GOT3 (cell line): ENCODE measurements at places on chromosomes 3 and 15.

GRCh38 chr3:72768936-72769335 is 79.3 kb downstream of the SHQ1 start:
- no peak for DNase-seq

DNA sequence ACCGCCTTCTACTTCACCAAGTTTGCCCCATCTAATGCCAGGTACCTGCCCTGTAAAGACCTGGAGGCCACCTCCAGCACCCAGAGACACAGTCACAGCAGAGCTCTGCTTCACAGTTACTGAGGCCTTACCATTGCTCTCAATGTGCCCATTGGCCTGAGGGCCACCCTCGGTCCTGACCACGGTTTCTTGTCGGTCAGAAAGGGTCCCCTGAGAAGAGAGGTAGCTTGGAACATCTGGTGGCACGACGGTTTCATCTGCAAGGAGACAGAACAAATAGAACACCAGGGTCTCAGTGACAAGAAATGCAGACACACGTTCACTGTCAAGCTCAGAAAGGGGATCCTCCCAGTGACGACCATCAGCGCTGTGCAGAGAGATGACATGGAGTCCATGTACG is 118.7 kb downstream of the LRIG1 start:
- DNase-seq: no peak

- DNase-seq: no peak
Measured at GRCh38 chr3:44031387-44032380, 210.0 kb upstream of the TOPAZ1 start.

DNA sequence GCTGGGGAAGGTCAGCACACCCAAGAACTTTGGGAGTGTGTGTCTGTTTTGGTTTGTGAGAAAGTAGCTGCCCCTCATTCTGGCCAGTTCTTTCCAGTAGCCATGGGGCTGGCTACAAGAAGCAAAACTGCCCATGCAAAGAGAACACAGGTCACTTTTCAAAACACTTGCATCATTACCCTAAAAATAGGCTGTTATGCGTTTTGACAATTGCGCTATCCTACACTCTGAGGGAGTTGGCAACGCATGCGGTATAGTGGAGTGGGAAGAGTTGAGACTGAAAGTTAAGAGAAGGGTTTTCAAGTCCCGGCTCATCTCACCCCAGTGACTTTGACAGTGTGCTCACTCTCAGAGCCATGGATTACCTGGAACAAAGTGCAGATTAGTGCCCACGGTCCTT is 41.8 kb upstream of the MYZAP start:
- no peak for DNase-seq

GRCh38 chr3:13839253-13839652 is 40.6 kb downstream of the WNT7A start:
- DNase-seq: no peak

DNA sequence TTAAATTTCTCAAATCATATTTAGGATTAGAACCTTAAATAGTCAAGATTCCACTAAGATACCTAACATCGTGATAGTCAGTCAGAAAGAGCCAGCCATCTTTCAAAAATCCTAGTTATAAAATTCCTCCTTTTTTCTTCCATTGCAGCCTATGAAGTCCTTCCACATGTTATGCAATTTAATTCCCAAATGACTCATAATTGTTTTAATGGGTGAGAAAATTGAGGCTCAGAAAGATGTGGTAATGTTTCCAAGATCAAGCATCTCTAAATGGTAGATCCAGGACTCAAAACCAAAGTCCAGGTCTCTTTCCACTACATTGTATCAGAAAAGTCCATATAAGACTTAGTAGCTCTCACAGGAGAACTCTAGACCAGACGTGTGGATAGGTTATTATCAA is 9.5 kb downstream of the CFAP44 start:
- no peak for DNase-seq

DNA sequence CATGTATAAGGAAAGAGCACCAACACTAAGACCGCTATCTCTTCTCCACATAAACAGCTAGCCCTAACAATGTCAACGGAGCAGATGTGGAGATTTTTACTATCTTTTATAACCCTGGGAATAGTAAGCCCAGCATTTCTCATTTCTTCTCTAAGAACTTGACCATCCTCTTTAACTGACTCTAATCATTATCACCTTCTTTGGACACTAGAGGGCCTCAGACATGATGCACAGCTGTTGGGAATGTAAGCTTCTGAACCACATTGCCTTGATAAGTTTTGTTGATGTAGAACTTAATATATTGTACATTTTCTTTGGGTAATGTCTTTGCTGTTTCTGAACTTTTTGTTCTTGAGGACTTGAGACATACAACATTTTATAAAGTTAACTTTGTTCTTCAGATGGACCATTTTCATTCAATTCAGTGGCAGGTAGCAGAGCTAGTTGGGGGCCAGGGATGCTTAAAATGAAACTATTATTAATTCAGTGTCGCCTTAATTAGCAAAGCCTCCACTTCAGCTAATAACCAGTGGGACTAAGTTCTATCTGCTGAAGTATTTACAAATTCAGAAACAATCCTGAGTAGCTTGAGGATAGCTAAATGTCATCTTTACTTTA is 9.6 kb upstream of the TAGLN3 start:
- DNase-seq: no peak

- no peak for DNase-seq
Measured at GRCh38 chr15:39139431-39140059, 441.3 kb upstream of the THBS1 start.

DNA sequence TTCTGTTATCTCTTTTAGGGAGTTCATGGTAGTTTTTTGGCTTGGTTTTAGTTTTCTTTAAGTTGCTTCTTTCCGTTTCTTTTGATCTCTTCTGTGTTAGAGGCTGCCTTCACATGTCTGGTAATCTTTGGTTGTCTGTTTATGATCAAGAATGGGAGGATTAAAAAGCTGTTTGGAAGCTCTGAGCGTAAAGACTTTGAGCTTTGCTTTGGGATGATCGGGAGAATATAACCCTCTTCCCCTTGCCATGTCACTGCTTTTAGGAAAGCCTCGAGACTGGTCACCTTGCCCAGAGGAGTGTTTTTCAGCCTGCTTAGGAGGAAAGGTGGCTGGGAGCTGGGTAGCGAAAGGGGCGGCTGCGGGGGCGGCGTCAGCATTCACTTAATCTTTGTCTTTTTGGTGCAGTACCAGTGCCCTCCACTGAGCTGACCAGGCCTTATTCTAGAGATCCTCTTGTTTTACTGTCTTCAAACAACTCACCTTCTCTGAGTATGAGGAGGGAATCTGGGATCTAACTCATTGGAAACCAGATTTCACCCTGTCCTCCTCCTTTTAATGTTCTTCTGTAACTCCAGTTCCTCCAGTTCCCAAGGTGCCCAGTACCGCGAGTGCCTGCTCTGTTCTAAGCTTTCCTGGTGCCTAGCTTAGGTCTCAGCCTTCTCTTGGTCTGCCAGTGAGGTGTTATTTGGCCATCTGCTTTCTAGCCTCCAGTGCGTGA is 15.5 kb downstream of the TATDN2 start:
- DNase-seq: no peak

- no peak for DNase-seq
Measured at GRCh38 chr3:96814651-96815567, 515 bp downstream of the EPHA6 start.

GRCh38 chr3:109930582-109930981 is 593.2 kb upstream of the DPPA4 start:
- no peak for DNase-seq

DNA sequence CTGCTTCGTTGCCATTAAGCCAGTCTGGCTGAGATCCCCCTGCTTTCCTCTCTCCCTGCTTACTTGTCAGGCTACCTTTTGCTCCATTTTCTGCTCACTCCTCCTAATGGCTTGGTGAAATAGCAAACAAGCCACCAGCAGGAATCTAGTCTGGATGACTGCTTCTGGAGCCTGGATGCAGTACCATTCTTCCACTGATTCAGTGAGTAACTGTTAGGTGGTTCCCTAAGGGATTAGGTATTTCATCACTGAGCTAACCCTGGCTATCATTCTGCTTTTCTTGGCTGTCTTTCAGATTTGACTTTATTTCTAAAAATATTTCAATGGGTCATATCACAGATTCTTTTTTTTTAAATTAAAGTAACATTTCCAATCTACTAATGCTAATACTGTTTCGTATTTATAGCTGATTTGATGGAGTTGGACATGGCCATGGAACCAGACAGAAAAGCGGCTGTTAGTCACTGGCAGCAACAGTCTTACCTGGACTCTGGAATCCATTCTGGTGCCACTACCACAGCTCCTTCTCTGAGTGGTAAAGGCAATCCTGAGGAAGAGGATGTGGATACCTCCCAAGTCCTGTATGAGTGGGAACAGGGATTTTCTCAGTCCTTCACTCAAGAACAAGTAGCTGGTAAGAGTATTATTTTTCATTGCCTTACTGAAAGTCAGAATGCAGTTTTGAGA is 25.0 kb downstream of the CTNNB1 start:
- DNase-seq: peak; percentile 15

DNA sequence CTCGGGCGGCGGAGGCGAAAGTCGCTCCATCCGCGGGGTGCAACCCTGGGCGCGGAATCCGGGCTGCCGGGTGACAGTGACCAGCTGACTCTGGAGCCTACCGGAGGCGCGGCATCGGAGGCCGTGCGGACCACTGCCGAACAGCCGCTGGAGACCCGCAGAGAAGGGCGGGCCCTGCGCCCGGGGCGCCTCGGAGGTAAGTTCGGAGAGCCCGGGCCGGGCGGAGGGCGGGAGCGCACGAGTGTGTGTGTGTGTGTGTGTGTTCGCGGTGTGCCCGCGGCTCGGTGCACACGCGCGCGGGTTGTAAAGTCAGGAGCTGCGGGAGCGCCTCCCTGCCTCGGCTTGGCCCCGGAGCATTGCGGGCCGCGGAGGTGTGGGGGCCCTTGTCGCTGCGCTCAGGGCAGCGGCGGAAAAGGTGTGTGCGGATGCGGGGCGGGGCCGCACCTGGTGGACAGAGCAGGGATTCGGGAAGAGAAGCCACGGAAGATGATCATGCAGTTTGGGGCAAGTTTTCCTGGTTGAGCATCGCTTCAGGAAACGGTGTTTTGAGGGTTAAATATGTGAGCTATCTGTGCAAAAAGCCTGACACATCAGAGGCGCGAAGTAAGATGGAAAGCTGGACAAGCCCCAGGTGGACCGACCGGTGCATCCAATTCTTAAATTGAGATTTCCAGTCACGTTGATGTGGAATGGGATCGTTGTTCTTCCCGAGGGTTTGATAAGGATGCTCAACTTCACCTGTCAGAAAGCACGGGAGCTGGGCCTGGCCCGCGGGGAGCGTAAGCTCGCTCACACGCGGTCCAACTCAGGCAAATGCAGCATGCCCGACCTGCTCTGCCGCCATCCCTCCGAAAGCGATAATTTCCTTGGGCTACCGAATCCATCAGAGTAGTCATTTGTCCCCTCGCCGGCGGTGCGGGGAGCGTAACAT is 474 bp downstream of the MINAR1 start:
- no peak for DNase-seq

DNA sequence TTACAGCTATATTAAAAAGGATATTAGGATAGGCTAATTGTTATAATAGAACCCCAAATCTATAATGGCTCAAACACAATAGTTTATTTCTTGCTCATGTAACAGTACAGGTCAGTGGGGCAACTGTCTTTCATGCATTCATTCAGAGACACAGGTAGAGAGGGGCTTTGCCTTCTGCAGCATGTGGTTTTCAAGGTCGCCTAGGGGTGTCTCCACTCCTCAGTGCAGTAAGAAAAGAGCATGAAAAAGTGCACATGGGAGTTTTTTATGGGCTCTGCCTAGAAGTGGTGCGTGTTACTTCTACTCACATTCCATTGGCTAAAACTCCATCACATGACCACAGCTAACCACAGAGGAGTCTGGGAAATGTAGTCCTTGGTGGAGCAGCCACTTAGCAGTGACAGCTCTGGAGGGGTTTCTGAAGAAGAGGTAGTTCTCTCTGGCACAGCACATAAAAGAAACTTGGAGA is 1.8 kb downstream of the ZBTB38 start:
- no peak for DNase-seq

- no peak for DNase-seq
Measured at GRCh38 chr3:123152687-123153086, 49.1 kb upstream of the SEC22A start.

DNA sequence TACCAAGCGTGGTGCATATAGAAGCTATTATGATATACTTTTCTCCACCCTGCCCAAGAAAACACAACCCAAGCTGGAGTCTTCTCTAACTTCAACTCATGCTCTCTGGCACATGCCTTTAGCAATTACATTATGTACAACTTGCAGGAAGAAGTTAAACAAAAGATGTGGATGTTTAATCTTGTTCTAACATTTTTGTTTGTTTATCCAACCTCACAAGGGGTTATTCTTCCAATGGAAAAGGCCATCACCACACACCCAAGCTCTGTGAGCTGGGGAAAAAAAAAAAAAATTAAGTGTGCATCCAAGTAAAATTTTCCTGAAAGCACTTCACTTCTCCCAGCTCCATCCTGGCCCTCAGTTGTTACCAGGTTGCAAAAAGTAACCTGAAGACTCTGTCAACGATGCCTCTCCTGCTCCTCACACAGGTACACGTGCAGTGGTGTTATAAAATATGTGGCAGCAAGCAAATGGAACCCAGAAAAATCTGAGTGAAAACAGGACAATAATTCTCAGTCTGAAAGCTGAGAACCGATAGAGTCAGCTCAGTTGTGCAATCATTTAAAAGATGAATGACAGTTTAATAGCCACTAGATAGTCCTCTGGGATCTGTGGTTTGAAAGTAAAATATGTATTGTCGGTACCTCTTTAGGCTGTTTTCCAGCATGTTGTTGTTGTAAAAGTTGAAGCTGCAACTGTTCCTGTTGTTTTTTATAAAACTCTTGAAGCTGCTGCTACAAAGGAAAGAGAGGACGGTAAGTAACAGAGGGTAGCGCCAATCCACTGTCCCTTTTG is 531.4 kb downstream of the FOXP1 start:
- no peak for DNase-seq

DNA sequence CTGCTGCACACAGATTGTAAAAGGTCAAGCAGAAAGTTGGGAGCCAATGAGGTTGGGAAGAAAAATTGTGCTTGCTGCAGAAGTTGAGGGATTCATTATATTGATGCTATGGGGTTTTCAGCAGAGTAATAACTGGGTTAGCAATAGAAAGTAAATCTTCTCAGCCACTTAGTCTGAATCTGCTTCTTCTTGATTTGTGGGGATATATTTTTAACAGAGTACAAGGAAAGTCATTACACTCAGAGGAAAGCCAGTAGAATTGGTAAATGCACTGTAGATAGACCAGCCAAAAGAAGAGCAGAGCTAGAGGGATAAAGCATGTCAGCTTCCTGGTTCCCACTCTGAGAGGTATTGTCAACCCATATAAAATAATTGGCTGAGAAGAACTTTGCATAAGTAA is 663.6 kb downstream of the NLGN1 start:
- no peak for DNase-seq
